Central memory CD8-positive, alpha-beta T cell (primary cell): ENCODE measurements at places on chromosomes 5 and 9.
A peak's percentile ranks its signal among the peaks of the same experiment; 100 is the strongest.

GRCh38 chr5:39466846-39467245 is 42.1 kb upstream of the DAB2 start:
- H3K27me3 ChIP-seq, result peaks cover 18% of the 10 kb centered on the region
- no peak overlapping the region for H3K4me3 ChIP-seq
- no peak overlapping the region for H3K27ac ChIP-seq
- DNase-seq, result no peak

DNA sequence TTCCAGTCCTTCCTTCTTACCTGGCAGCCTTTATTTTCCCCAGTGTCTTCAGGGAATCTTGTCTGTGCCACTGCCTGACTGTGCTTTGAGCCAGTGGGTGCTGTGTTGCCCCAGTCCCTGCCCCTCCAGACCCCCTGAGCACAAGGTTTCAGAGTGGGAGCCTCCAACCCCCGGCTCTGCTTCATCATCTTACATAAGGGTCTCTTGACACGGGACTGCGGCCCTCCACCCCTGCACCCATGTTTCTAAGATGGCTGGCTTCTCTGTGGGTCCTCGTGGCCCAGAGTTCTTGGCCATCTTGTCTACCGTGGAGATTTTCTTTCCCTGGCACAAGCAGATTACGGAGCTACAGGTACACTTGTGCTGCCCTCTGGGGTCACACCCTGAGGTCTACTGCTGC is 194.1 kb downstream of the CACNA1B start:
- H3K4me3 ChIP-seq, result no peak overlapping the region
- peaks cover 2% of the 10 kb centered on the region for H3K36me3 ChIP-seq
- no peak overlapping the region for H3K27ac ChIP-seq
- DNase-seq, result no peak

DNA sequence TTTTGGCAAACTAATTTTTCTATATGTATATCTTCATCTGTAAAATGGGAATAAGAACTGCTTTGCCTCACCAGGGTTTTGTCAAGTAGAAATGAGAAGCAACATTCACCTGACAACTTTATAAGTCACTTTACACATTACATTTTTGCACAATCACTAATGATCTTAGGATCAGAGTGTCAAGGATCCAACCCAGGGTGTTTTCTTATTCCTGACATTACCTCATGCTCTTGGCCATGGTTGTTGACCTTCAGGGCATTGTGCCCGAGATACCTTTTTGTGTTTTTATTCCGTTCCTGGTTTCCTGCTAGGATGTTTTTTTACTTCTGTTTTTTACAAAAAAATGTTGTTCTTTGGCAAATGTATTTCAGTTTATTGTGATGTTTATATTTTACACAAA is 22.2 kb upstream of the RASA1 start:
- no peaks in the 10 kb centered on the region for H3K36me3 ChIP-seq
- no peaks in the 10 kb centered on the region for H3K27me3 ChIP-seq
- H3K4me1 ChIP-seq, result no peaks in the 10 kb centered on the region

GRCh38 chr5:145739843-145740242 is 95.3 kb downstream of the PRELID2 start:
- H3K4me1 ChIP-seq, result no peaks in the 10 kb centered on the region
- no peaks in the 10 kb centered on the region for H3K27me3 ChIP-seq
- DNase-seq, result no peak
- no peaks in the 10 kb centered on the region for H3K36me3 ChIP-seq

GRCh38 chr5:160851451-160851850 is 560 bp downstream of the ATP10B start:
- no peaks in the 10 kb centered on the region for H3K27me3 ChIP-seq
- H3K4me3 ChIP-seq, result no peak overlapping the region
- no peak for DNase-seq
- H3K27ac ChIP-seq, result no peak overlapping the region
- no peaks in the 10 kb centered on the region for H3K36me3 ChIP-seq

DNA sequence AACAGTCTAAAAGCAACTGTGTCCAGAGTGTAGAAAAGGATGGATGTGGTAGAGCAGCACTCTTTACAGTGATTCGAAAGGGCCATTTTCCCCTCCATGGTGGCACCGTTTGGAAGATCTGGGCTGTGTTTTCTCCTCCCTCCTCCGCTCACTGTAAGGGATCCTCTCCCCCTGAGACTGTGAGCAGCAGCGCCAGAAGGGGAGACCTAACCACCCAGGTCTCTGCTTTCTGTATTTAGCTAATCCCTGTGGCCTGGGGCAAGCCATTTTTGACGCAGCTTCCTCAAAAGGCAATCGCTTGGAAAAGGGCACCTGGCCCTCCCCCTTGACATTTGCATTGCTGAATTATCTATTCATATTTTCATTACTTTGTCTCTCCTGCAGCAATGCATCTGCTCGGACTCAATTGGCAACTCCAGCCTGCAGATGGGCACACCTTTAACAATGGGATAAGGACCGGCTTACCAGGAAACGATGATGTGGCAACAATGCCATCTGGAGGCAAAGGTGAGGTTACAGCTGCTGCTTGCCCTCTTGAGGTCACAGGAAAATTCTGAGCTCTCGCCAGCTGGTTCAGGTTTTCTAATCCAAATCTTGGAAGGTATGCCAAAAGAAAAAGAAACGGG is 244.3 kb upstream of the WWC1 start:
- H3K27ac ChIP-seq, result no peak overlapping the region
- H3K4me1 ChIP-seq, result no peaks in the 10 kb centered on the region
- no peak overlapping the region for H3K4me3 ChIP-seq
- no peaks in the 10 kb centered on the region for H3K36me3 ChIP-seq
- peaks cover 7% of the 10 kb centered on the region for H3K27me3 ChIP-seq

GRCh38 chr5:90144625-90145327 is 264.8 kb downstream of the CETN3 start:
- no peak overlapping the region for H3K4me3 ChIP-seq
- H3K4me1 ChIP-seq, result no peaks in the 10 kb centered on the region
- no peak for DNase-seq
- no peak overlapping the region for H3K27ac ChIP-seq

GRCh38 chr5:145025775-145026174 is 809.4 kb downstream of the PRELID2 start:
- no peak for DNase-seq
- peaks cover 2% of the 10 kb centered on the region for H3K36me3 ChIP-seq
- no peaks in the 10 kb centered on the region for H3K27me3 ChIP-seq
- H3K4me3 ChIP-seq, result no peak overlapping the region
- H3K27ac ChIP-seq, result no peak overlapping the region
- H3K4me1 ChIP-seq, result no peaks in the 10 kb centered on the region

- no peak overlapping the region for H3K27ac ChIP-seq
- H3K36me3 ChIP-seq, result no peaks in the 10 kb centered on the region
- no peak overlapping the region for H3K4me3 ChIP-seq
- no peaks in the 10 kb centered on the region for H3K4me1 ChIP-seq
- H3K27me3 ChIP-seq, result no peaks in the 10 kb centered on the region
Measured at GRCh38 chr9:1456301-1457024, 406.3 kb downstream of the DMRT2 start.

DNA sequence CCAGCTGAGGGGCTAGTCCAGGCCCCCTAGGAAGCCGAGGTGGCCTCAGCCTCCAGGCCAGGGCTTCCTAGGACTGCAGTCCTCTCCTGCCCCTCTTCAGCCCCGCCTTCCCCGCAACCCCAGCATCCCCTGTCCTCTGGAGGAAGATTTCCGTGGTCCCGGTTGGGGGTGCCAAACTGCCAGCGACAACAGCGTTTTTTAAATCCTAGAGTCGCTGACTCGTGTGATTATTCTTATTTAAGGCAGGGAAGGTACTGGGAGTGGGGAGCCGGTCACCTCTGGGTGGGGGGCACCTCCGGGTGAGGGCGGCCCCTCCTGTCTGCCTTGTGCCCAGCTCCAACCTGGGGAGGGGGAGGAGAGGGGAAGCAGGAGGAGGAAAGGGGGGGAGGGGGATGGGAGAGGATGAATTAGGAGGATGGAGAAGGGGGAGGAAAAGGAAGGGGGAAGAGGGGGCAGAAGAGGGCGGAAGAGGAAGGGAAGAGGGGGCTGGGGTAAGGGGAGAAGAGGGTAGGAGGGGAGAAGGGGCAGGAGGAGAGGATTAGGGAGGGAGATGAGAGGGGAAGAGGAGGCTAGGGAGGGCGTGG is 173.1 kb upstream of the IER5L start:
- no peak overlapping the region for H3K27ac ChIP-seq
- peaks cover 5% of the 10 kb centered on the region for H3K4me1 ChIP-seq
- peaks cover 20% of the 10 kb centered on the region for H3K27me3 ChIP-seq
- H3K4me3 ChIP-seq, result no peak overlapping the region

GRCh38 chr5:146448783-146449519 is 1.8 kb downstream of the TCERG1 start:
- DNase-seq, result no peak
- peaks cover 37% of the 10 kb centered on the region for H3K4me1 ChIP-seq
- H3K27me3 ChIP-seq, result no peaks in the 10 kb centered on the region

DNA sequence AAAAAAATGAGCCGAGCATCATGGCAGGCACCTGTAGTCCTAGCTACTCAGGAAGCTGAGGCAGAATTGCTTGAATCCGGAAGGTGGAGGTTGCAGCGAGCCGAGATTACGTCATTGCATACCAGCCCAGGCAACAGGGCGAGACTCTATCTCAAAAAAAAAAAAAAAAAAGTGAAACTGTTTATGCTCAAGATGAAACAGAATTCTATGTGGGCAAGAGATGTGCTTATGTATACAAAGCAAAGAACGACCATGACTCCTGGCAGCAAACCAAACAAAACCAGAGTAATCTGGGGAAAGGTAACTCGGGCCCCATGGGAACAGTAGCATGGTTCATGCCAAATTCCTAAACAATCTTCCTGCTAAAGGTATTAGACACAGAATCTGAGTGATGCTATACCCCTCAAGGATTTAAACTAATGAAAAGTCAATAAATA is 32.6 kb upstream of the PLAC8L1 start:
- no peak overlapping the region for H3K27ac ChIP-seq
- H3K27me3 ChIP-seq, result no peaks in the 10 kb centered on the region
- peaks cover 55% of the 10 kb centered on the region for H3K36me3 ChIP-seq
- no peaks in the 10 kb centered on the region for H3K4me1 ChIP-seq
- no peak overlapping the region for H3K4me3 ChIP-seq
- DNase-seq, result no peak

DNA sequence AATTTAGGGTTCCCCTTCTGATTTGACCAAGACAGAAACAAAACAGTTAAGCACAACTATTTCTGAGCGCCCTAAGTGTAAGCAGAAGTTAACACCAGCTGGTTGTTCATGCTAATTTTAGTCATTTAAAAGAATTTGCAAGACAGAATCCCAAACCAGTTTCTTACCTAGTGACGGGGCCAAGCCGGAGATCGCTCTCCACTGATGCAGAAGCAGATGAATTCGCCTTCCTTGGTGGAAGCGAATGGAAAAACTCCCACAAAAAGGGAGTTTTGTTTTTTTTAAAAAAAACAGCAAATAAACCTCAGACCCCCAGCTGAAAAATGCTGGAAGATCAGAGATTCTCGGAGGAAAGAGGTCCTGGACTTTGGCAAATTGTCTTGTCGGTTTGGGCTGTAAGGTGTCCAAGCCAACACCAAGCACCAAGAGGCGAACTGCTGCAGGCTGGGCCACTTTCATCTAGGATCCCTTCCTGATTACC is 47.4 kb upstream of the GLDC start:
- DNase-seq, result no peak
- H3K4me1 ChIP-seq, result no peaks in the 10 kb centered on the region

GRCh38 chr5:176608142-176608705 is 1.7 kb downstream of the GPRIN1 start:
- peak overlapping the region; percentile 85 for H3K4me3 ChIP-seq
- peaks cover 28% of the 10 kb centered on the region for H3K27me3 ChIP-seq
- H3K27ac ChIP-seq, result no peak overlapping the region
- DNase-seq, result no peak
- H3K36me3 ChIP-seq, result peaks cover 2% of the 10 kb centered on the region

- no peak overlapping the region for H3K4me3 ChIP-seq
- peaks cover 77% of the 10 kb centered on the region for H3K4me1 ChIP-seq
- no peak overlapping the region for H3K27ac ChIP-seq
- DNase-seq, result no peak
- H3K27me3 ChIP-seq, result no peaks in the 10 kb centered on the region
Measured at GRCh38 chr5:39064450-39064849, 9.7 kb downstream of the RICTOR start.
